Hippocampal formation (tissue), 2 donors: ENCODE measurements at places on chromosomes 6 and 20.

DNA sequence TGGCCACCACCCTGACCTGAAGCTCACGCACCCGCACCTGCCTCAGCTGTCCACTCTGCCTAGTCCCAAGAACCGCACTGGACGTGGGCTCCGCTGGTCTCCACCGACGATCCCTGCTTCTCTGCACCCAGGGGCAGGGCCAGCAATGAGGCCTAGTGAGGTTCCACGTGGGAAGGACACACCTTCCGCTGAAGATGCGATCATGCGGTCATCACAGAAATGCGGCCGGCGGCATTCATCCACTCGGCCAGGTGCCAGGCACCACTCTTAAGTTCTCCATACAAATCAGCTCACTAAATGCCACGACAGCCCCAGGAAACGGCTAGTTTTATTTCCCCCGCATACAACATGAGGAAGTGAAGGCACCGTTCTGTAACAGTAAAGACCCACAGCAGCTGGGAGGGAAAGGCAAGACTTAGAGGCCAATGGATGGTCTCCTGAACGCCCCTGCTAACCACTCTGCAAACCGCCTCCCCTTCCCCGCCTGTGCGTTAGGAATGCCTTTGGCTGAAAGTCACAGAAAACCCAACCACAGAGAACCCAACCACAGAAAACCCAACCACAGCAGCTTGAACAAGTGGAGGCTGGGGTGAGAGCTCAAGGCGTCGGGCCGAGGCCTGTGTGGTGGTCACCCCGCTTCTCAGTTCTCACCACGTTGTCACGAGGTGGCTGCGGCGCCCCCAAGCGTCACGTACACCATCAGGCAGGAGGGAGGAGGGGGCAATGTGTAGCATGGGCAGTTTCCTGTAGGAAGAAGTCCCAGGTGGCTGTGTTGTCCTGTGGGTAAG lies 204.4 kb downstream of the TAF4 start:
- DNase-seq, result no peak

- no peak for DNase-seq
Measured at GRCh38 chr6:41054511-41054910, 1.5 kb downstream of the APOBEC2 start.

DNA sequence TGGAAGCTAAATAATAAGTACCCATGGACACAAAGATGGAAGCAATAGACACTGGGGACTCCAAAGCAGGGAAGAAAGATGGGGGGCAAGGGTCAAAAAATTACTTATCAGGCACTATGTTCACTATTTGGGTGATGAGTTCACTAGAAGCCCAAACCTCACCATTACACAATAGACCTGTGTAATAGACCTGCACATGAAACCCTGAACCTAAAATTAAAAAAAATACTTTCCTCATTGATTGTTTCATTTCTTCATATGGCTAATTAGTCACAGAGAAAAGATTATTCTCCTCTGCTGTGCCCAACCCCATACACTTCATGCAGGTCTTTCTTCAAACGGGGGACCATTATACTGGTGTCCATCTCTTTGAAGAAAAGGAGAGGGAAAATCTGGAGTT lies 213.0 kb upstream of the DTNBP1 start:
- DNase-seq, result no peak

- no peak for DNase-seq
Measured at GRCh38 chr6:5315881-5316280, 54.6 kb downstream of the FARS2 start.

DNA sequence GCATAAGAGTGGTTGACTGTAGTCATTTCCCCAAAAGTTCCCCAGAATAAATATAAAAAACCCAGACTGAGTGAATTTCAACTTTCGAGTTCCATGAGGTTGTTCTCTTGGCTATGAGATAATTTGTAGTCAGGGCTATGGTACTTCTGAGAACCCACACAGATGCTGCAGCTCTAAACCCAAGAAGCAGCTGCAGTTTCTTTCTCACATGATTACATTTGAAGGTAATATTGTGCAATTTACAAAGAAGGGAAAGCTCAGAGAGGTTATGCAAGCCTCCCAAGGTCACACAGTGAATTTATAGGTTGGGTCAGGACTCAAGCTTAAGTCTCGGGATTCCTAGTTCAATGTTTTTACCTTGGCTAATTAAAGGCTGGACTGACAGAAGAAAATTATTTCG lies 29.7 kb upstream of the CD93 start:
- DNase-seq, result no peak

GRCh38 chr6:164214066-164214465 lies 799.5 kb downstream of the QKI start:
- no peak for DNase-seq

- DNase-seq, result no peak
Measured at GRCh38 chr6:1309366-1309765, 2.5 kb upstream of the FOXQ1 start.

- DNase-seq, result no peak
Measured at GRCh38 chr20:49676581-49677291, 36.9 kb downstream of the B4GALT5 start.
